ENCODE measurements at places on chromosomes 2 and 18.

DNA sequence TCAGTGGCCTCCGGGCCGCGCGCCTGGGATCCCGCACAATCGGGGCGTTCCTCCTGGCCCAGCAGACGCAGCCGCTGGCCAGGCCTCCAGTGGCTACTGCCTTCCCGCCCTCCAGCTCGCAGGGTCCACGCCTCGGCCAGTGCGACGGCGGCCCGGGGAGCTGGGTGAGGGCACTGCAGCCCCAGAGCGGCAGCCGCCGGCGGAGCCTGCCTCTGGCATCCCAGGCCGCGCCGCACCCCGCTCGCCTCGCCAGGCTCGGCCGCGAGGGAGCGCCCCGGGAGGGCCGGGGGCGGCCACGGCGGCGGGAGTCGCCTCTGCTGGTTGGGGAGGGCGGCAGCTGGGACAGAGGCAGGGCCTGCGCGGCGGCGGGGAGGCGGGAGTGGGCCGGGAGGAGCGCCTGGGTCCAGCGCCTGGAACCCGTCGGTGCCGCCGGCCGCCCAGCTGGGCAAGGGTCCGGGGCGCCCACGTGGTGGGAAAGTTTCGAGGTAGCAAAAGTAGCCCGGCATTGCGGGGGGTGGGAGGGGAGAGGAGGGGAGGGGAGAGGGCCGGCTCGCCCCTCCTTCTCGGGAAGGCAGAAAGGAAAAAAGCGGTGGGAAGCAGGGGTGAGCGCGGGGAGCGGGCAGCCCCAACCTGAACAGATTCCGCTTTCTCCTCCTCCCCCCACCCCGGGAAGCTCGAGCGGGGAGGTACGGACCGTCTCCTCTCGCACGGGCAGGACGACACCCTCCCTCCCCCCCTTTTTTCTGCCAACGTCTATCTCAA is 1.5 kb upstream of the INHBB start:
- DNase-seq, result no peak

DNA sequence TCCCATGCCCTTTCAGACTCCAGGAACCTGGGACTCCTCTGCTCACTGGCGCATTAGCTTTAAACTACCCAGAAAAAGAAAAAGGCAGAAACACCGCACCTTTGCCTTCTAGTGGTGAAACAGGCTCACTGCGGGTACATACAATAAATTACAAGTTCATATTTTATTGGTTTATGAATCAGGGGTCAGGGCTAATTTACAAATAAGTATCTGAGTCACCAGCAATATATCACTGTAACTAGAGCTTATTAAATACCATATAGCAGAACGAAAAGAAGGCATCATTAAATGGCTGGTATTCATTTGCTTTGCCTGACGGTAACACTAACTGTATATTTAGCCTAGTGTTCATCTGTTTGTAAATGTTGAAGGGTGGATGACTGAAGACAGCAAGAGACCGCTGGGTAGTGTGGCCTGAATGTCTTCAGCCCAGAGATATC is 26.9 kb upstream of the DTNB start:
- DNase-seq, result peak; percentile 2

DNA sequence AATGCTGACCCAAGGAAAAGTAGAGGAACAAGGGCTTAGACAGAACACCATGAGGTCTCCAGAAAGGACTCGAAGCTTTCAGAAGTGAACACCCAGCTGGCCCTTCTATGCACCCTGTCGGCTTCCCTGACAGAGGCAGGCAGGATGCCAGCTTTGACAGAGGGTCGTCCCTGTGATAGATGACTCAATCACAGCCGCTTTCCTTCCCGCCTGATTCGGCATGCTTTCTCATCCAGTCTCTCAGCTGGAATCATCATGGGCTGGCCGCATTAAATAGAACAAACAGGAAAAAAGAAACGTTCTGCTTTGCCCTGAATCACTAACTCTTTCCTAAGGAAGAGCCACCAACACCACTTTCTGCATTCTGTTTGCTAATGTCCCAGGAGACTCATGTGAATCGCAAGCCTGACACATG is 140.3 kb upstream of the RAB12 start:
- DNase-seq, result no peak

GRCh38 chr18:703213-703967 is 9.0 kb downstream of the ENOSF1 start:
- no peak for DNase-seq

DNA sequence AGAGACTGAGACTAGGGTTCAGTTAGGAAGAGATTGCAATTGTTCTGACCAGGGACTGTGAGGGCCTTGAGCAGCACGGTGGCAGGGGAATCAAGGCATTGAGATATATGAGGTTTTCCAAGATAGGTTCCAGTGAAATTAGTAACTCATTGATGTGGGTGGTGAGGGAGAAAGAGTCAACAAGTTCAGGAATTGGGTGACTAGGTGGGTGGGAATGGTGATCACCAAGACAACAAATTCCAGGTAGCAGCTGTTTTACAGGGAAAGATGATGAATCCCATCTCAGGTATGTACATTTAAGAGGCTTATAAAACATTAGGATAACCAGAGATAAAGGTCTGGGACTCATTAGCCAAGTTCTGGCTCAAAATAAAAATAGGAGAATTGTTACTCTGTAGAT is 251.5 kb upstream of the MGAT5 start:
- DNase-seq, result no peak

DNA sequence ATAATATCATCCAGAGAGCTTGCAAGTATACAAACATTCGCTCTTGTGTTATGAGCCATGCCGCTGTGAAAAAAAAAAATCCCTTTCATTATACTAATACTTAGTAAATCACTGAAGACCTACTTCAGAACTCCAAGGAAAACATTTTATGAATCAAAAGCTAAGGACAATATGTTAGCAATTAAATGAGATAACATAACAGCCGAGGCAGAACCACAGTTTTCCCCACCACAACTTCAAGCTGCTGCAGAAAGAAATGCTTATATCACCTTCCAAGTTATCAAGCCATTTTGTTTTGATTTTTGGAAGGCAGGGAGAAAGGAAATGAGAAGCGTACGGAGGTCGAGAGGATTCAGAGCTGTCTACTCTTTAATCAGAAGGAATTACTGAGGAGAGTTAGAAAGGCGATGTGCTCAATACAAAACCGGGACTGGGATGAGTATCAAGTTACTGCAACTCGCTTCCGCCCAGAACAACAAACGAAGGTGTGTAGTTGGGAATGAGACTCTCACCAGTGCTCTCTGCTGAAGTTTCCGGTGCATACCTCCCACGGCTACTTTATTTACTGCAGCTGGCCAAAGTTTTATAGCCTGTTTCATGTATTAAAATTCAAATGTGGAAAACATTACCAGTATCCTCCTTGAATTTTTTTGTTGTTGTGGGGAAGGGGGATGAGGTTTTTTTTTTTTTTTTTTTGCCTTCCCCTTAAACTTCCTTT is 292.2 kb upstream of the CCDC68 start:
- DNase-seq, result no peak

DNA sequence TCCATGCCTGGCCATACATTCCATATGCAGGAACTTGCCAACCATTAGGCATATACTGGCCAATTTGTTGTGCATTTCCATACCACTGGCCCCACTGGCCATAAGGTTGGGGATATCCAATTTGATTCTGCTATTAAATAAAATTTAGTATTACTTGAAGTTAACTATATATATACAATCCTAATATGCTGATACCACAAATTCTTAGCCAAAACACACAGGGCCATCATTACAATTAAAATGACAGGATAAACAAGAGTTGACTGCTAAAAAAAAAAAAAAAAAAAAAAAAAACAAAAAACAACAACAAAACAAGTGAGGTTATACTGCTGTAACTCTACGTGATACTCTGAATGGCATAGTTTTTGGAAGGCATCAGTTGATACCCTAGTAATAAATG is 23.5 kb upstream of the C2orf42 start:
- DNase-seq, result no peak

DNA sequence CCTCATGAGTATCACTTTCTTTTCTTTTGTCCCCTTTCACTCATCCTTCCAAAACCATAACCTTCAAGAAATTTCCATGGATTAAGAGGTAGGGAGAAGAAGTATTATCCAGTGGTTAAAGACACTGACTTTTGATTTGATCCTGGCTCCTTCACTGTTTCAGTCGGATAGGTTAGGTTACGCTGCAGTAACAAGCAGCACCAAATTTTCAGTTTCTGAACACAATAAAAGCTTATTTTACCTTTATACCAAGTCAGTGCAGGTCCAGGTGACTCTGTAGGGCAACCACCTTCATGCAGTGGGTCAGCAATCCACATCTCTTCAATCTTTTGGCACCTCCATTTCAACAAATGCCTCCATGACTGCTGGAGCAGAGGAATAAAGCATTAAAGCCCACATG is 15.0 kb upstream of the MARCHF4 start:
- no peak for DNase-seq

DNA sequence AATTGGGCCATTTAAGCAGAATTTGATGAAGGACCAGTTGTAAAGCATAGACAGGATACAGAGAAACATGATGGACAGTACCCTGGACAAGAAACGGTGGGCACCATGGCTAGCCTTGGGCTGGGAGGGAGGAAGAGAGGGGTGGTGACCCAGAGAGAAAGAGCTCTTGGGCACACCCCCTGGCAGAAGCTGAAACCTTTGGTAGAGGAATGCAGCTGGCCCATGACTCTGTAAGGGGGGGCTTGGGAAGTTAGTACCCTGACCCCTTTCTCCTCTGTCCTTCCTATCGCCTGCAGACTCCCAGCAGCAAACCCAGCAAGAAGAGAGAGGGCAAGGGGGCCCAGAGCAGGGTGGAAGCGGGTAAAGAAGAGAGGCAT is 32.6 kb downstream of the MRPL44 start:
- DNase-seq, result no peak
